ENCODE measurements at places on chromosomes 12 and 14.

DNA sequence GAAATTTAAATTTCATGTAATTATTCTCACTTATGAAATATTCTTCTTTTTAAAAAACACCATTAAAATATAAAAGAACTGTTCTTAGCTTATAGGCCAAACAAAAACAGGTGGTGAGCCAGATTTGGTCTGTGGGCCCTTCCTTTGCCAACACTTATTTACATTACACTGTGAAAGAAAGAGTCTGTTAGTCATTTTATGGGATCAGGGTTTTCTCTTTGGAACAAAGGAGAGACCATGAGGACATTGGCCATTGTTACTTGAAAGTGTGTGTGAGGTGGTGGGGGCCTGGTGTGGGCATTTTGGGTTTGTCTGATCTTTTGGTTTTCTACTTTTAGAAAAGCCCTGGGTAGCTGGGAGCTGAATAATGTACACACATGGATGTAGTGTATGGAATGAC is 62.7 kb downstream of the TTC6 start:
- DNase-seq = no peak

DNA sequence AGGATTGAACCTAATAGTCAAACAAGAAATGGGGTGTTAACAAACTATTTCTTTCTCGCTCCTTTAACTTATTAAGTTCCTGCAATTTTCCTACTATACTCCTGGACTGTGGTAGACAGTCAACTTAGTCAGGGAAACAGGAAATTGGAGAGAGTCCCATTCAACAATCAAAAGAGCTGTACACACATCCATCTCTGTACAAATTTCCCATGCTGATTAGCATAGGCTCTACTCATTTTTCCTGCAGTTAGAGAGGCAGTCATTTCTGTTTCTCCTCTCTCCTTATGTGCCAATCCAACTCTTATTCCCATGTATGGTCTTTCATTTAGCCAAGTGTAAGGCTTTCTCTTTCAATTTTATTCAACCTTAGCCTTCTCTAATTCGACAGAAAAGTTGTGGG is 1168.5 kb upstream of the FLRT2 start:
- no peak for DNase-seq

- DNase-seq = peak; percentile 90
Measured at GRCh38 chr12:109020796-109021380, at the start of gene SVOP. SVOP (minus strand) TSS chr12:109021068; CDS start chr12:109020868, 200 bp downstream.

DNA sequence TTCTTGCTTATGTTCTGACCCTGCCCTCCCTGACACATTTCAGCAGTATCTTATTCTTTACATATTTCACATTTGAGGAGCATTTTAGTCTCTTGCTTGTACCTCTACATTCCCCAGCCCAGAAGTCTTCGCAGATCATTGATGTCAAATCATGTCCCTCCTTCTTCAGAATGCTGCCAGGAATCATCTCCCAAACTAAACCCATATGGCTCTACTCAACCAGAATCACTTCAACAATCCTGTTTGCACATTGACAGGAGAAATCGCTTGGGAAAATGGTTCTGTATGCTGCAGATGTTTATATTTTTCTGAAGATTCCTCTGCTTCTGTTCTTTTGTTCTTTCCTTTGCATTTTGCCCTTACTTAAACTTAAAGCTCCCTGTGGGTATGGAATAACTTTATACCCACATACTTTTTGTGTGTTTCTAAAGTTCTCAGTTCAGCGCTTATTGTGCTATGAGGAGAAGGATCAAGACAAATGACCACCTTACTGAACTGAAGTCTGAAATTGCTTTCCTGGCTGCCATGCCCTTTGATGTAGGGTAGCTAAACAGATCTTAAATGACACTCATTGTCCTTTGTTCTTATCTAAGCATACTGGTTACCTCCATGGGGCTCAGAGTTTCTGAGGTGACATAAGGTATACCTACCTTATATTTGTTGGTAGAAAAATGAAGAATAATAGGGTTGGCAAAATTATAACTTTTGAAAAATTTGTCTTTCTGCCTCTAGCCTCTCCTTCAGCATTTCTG is 134.6 kb downstream of the SLC25A21 start:
- DNase-seq = no peak

GRCh38 chr12:53338017-53338416 is 1.9 kb upstream of the SP7 start:
- no peak for DNase-seq
